Smooth muscle cell of trachea (primary cell): ENCODE measurements at places on chromosomes 6 and 20. TPM values are rescaled to one million over a fixed set of nuclear protein-coding genes. Genes with fewer than 3 reads are reported as not detected.

Gene MEI4
- total RNA-seq = not detected in 2 replicates

Gene STMND1
- total RNA-seq = not detected in 2 replicates

Gene C6orf132
- 0.29 and 0.99 TPM in 2 replicates for total RNA-seq

Gene AGPAT1
- 17.5 and 42.2 TPM in 2 replicates for total RNA-seq

Gene SLC22A16
- total RNA-seq = 0.15 TPM in 1 of 2 replicates, not detected in the other

Gene RNF39
- under 0.01 TPM in 1 of 2 replicates, not detected in the other for total RNA-seq

Gene ISM1
- under 0.01 TPM in 1 of 2 replicates, not detected in the other for total RNA-seq
